ENCODE measurements at places on chromosomes 5 and 9.

DNA sequence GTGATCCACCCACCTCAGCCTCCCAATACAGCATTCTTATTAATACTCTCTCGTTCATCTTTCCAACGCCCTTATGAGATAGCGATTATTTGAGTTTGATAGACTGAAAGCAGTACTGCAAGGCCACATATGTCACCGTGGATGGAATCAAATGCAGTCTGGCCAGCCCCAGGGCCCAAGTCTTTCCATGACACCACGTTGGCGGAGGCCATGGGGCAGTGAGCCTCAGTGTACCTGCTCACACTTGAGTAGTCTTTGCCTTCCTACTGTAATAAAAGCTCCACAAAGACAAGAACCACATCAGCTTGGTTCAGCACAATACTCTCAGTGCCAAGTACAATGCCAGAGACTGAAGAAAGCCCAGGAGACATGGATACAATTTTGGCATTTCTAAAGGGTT lies 88.5 kb downstream of the TTLL11 start:
- DNase-seq: no peak

GRCh38 chr5:143533978-143534760 lies 130.7 kb upstream of the NR3C1 start:
- no peak for DNase-seq

DNA sequence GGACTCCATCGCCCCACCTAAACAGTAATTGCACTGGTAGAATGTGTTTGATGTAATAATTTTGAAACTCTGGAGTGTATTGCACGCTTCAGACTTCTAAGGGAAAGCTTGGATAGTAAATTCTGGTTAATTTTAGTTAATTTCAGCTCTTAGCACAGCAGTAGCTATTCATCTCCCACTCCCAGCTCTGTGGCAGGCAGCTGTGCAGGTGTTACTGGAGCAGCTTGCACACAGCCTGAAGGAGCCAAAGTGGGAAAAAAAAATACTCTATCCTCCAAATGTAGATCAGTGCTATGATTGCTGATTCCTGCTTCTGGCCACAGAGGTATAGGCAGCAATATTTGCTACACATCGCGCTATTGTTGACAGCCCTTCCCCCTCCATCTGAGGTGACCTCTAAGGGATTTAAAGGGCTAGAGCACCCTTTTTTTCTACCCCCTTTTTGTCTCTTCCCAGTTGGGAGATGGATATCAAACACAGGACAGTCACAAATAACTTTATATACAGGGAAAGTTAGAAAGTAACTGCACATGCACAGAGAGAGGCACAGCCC lies 97.4 kb downstream of the KCTD16 start:
- no peak for DNase-seq

DNA sequence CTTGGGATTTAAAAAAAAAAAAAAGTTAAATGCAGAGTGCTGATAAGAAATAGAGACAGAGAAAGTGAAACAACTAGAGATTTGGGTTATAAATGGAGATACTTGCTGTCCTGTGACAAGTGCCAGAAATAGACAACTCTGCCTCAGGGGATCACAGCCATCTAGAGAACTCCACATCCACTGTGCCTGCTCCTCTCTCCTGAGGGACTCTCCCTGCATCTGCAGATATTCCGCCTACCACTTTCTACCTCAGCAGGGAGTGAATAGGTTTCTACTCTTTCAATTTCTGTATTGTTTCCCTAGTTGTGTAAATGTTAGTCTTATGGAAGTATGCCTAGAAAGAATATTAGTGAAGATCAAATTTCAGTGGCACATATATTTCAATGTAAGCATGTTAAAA lies 307.2 kb downstream of the HTR1A start:
- no peak for DNase-seq

GRCh38 chr9:7570107-7570720 lies 229.4 kb downstream of the DMAC1 start:
- DNase-seq: no peak

DNA sequence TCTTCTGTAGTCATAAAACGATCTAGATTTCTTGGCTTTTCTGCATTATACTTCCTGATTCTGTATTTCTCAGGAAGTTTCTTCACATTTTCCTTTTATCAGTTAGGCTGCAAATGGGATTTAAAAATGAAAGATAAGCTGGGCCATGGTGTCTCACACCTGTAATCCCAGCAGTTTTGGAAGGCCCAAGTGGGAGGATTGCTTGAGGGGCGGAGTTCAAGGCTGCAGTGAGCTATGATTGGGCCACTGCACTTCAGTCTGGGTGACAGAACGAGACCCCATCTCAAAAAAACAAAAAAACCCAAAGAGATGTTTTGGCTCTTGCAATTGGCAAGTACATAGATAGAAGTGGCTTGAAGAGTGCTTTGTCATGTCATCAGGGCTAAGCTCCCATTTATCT lies 26.2 kb upstream of the APC start:
- no peak for DNase-seq

DNA sequence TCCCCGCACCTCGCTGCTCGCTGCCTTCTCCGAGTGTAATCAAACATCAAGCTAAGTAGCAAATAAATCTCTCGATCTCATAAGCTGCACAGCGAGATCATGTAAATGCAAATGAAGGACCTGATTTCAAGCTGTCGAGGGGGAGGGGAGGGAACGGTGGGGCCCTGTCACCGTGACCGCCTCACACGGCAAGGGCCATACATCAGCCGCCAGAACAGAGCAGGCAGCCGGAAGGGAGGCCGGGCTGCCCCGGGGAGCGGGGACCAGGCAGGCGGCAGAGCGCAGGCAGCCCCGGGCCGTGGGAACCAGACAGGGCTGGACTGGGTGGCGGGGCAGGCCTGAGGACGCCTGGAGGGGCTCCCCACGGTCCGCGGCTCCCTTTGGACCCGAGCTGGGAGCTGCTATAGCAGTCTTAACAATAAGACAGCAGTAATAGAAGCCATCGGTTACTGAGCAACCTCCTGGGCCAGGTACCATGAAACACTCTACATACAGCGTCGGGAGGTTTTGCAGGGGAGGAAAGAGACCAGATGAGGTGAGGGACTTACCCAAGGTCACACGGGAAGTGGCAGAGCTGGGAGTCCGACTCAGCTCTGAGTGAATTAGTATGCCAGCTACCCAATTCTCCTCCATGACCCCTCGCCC lies 76.8 kb downstream of the CFAP77 start:
- DNase-seq: no peak

GRCh38 chr5:145345511-145346287 lies 489.4 kb downstream of the PRELID2 start:
- DNase-seq: no peak

DNA sequence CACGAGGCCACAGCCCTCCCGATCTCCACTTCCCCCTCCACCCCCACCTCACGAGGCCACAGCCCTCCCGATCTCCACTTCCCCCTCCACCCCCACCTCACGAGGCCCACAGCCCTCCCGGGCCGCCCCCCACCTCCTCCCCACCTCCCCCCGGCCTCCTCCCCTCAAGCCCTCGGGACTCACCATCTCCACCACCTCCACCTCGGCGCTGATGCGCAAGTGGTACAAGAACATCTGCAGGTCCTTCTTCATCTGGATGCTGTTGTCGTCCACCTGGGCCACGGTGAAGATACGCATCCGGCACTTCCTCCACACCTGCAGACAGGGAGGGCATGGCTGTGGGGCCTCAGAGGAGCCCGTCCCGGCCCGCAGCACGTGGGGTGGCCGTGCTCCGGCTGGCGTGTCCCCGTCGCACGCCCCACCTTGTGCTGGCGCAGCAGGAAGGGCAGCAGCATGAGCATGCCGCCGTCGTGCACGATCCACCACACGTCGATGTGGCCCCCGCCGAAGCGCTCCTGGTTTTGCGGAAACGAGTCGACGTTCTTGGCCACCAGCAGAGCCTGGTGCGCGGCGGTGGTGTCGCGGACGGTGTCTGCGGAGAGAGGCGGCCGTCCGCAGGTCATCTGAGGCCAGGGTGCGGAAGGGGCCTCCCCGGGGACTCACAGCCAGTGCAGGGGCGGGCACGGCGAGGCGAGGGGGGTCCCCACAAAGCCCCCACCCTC lies 48.0 kb downstream of the SLC12A7 start:
- no peak for DNase-seq

- no peak for DNase-seq
These were observed 28.0 kb upstream of the TAF11L2 start for GRCh38 chr5:17470064-17470463.

DNA sequence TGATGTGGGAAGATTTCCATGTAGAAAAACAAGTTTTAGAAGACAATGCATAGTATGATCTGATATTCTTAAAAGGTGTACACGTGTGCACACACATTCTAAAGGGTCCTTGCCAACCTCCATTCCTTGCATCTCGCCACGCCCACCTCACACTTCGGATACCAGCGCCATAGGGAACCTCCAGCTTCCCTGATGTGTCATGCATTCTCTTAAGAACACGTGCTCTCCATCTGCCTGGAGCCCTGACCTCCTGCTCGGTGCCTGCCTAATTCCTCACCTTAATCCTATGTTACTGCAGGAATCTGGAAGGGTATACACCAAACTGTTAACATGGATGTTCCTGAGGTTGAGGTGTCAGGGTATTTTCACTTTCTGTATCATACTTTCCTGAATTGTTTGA lies 63.1 kb downstream of the PTCD2 start:
- DNase-seq: no peak

- DNase-seq: no peak
These were observed 2229.4 kb upstream of the WWC1 start for GRCh38 chr5:166062094-166062493.

DNA sequence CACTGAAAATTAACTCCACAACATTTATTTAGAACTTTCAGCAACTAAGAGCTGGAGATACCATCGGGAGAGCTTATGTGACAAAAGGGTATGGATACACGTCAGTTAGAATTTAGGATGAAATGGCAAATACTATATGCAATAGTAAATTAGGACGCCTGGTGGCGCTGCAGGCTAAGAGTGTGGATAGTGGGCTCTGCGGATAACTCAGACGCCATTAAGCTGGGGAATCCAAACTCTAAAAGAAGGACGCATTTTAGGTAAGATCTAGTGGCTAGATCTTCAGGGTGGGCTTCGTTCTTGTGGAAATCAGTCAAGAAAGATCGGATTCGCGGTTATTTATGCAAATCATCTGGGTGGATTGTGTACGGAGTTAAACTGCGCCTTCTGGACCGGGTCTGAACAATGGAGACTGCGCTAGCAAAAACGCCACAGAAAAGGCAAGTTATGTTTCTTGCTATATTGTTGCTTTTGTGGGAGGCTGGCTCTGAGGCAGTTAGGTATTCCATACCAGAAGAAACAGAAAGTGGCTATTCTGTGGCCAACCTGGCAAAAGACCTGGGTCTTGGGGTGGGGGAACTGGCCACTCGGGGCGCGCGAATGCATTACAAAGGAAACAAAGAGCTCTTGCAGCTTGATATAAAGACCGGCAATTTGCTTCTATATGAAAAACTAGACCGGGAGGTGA lies at the start of gene PCDHB5:
TSS of gene PCDHB5 (plus strand) at position 177 of the 688 bp plus-strand sequence. CDS start at position 406, 229 bp downstream.
- no peak for DNase-seq

DNA sequence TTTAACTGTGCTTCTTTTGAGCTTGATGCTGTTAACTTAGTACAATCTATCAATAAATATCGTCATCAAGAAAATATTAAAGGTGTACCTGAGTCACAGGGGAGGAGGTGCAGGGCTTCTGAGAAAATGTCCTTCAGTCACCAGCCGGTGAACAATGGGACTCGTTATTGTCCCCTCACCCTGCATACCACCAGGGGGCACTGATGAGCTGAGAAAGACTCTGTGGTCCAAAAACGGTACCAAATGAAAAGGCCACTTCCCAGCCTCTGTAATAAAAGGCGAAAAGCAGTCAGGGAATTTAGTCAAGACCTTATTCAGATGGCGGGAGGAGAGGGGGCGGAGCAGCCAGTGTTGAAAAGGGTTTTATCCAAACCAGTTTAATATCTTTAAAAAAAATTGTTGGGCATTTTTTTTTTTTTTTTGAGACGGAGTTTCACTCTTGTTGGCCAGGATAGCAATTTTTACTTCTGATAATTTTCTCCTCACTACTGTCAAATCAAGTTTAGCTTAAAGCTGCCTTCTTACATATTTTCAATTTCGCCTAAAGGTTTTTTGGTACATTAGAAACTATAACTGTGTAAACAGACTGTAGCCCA lies 271.9 kb upstream of the ADAMTS16 start:
- DNase-seq: no peak

GRCh38 chr9:123866497-123866896 lies 63.4 kb downstream of the DENND1A start:
- no peak for DNase-seq

DNA sequence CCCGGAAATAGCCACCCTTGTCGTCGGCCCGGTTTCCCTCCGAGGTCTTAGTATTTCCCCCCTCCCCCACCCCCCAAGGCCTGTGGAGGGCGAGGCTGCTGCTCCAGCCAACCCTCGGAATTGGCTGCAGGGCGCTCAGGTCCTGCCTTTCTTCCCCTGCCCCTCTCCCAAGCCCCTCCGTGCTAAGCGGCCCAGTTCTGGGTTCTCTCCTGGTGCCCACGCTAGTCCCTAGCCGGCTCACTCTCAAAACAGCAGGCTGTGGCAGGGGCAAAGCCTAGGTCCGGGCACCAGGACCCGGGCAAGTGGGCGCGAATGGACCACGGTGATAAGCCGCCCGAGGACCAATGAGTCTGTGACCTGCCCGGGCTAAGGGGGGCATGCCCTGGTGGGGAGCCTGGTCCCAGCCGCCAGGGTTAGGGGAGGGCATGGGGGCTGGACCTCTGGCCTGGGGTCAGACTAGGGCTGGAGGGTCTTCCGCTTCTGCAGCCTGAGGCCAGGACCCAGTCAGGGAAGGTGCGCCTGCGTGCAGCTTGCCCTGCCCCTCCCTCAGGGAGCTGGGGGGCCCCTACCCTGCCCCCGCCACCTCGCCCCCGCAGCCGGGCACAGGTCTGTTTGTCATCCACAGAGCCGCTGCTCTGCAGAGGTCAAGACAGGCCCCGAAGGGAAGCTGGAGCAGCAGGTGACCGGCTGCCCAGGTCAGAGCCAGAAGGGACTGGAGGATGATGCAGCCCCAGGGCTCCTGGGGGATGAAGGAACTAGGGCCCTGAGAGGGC lies 5.0 kb upstream of the IRX4 start:
- no peak for DNase-seq

DNA sequence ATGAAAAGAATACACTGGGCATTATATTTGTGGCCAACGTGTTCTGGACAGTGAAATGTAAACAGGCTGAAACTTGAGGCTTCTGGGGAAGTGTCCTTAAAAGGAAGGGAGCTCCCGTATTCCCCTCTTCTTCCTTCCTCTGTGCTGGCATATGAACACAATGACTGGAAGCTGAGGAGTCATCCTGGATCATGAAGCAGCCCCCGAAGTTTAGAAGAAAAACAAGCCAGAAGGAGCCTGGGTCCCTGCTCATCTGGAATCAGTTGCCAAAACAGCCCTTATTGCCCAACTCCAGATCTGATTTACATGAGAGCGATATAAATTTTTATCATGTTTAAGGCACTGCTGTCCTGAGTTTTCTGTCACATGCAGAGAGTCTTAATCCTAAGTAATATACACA lies 65.4 kb upstream of the SLC1A1 start:
- no peak for DNase-seq

GRCh38 chr9:133058550-133059320 lies 3.0 kb upstream of the CEL start:
- no peak for DNase-seq
